Activated T-cell treated with anti-CD3 and anti-CD28 coated beads, Interleukin-2, amount 50 U/mL, for 4 hours (primary cell): ENCODE measurements at places on chromosomes 11 and 22.

DNA sequence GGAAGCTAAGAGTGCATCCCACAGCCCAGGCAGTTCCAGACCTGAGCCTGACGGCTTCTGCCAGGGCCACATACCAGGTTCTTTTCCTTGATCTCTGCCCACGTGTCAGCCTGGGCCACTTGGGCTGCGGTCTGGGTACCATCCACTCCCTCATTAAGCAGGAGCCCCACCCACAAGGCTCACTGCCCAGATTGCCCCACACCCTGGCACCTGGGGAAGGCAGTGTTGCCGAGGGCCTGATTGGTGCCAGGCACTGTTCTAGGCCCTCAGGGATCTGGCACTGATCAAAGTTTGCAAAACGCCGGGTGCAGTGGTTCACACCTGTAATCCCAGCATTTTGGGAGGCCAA, 15.4 kb downstream of the GGA1 start:
- no peak for DNase-seq

GRCh38 chr11:8613036-8613435, 19.0 kb upstream of the STK33 start:
- no peak for DNase-seq

- DNase-seq, result no peak
Observed at GRCh38 chr22:45905326-45905923, 71.5 kb downstream of the WNT7B start.

DNA sequence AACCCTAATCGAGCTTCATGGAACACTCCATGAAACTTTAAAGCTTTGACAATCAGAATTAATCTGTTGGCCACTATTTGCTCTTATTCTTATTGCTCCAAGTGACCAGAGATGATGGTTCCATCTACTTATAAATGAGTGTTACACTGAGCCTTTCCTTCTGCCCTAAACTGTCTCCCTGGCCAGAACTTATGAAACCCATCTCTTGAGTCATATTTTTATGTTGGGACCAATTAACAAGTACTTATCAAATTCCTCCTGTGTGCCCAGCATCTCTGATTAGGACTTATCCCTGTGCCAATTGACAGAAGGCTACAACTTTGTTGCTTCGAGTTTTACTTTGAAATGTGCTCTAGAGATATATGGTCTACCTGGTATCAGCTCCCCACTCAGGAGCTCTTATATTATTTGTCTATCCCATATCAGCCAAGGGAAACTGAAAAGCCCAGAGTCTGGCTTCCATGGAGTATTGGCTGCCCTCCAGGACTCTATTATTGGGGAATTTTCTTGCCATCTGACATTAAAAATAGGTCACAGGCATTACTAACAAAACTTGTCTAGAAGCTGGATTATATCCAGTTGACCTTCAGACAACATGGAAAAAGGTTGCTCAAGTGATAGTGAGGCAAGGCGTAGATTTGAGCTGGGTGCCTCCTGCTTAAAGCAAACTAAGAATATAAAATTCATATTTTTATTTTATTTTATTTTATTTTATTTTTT, 8.8 kb downstream of the KREMEN1 start:
- DNase-seq, result no peak

DNA sequence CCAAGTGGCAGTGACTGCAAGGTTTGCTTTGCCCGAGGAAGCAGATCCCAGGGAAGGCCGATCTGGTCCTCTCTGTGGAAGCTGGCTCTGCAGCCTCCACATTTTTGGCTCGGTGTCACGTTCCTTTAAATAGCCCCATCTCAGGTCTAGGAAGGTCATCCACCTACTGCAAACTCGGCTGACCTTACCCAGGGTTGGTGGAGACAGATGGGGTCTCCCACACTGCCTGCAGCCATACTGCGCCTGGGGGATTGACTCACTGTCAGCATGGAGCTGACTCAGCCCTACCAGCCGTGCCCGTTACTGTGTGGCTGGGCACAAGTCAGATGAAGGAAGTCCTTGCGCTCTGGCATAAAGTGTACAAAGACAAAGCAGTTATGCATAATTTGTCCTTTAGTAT, 16.9 kb downstream of the CDPF1 start:
- no peak for DNase-seq

GRCh38 chr22:20818471-20818870, 40.1 kb downstream of the PI4KA start:
- no peak for DNase-seq

- DNase-seq, result no peak
Observed at GRCh38 chr11:119828006-119828405, 99.0 kb upstream of the NECTIN1 start.

DNA sequence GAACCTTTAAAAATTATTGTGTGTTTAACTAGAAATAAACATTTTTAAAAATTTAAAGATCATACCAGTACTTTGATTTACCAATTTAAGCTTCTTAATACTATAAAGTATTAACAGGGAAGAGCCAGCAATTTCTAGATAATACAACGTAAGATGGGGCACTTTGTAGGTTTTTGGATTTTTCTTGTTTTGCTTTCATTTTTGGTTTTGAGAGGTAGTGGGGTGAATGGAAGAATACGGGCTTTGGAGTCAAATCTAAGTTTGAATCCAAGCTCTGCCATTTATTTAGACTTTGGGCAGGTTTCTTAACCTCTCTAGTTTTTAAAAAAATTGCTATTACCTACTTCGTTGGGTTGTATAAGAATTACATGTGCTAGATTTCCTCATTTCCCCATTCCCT, 44.9 kb downstream of the CSTPP1 start:
- DNase-seq, result no peak

DNA sequence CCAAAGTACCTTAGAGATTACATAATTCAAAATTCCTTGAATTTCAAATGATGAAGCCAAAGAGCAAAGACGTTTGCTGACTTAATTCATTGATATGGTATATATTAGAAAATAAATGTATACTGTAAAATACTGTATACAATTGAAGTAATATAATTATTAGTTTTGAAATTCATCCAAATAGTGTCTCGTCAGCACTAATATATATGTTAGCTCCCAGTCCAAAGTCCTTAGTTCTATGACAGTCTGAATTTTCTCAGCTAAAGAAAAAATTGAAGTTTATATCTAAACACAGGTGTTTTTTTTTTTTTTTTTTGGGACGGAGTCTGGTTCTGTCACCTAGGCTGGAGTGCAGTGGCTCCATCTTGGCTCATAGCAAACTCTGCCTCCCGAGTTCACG, 431.3 kb downstream of the CNTN5 start:
- no peak for DNase-seq

DNA sequence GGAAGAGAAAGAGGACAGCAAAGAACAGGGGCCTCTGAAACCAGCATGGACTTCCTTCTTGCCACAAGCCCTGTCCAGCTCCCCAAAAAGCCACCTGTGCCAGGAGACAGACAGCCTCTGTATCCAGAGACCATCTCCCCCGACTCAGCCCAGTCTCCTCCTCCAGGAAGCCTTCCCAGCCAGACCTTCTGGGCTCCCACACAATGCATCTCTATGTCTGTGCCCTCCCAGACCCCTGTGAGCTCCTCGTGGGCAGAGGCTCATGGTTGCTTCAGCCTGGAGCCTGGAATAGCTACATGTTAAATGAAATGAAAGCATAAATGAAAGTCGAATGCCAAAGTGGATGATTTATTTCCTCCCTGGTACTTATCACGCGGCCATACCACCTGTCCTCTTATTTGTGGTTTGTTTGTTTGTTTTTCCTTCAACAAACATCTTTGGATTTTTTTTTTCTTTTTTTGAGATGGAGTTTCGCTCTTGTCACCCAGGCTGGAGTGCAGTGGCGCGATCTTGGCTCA, 7.3 kb upstream of the ARAP1 start:
- DNase-seq, result no peak

DNA sequence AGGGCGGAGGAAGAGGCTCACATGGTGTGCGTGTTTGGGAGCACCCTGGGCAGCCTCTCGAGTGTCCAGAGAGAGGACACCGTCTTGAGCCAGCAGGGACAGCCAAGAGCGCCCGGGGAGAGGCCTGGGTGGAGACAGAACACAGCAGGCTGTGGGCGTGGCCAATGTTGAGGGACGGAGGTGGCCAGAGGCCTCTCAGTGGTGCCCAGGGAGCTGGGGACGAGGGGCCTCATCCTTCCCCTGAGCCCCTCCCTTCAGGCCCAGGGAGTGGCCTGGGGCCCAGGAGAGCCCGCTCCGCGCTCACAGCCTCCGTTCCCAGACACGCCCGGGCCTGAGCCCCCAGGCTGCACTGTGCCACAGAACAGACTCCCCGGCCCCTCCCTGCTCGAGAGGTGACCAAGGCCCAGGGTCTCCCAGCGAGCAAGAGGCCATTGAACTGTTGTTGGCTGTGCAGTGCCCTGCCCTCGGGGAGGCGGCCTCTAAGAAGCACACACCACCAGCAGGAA, 48.4 kb downstream of the CDKN1C start:
- DNase-seq, result no peak

DNA sequence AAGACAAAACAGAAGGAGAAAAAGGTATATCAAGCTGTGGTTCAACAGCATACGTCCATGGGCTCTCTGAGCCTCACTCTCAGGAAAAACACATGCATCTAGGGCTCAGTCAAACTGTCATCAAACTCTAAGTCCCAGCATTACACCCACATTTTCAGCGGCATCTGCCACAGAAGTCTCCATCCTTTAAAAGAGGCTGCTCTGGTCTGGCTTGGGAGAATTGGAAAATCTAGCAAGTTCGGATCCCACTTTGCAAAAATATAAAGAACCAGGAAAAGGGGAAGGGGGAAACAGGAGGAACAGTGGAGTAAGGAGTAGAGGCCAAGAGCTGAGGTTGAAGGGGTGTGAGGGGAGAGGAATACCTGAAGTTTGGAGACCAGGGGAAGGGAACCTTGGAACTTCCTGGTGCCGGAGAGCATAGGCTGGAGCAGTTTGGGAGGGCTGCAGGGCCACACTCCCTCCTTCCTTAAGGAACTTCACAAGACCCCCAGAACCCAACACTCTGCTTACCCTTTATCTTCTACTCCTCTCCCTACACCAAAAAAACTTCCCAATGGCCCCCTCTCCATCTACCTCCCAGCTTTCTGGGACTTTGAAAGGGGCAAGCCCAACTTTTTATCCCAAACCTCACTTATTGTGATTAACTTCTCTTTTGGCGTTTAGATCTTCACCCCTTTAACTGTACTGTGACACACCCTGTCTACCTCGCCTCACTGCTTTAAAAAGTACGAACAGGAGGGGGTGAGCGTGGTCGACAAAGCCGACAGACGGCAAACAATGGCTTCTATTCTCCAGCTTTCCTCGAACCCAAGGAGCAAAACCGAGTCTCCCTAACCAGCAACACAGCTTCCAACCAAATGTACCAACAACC, 4.0 kb downstream of the PAX6 start:
- no peak for DNase-seq
